Stimulated activated naive CD4-positive, alpha-beta T cell (primary cell): ENCODE measurements at places on chromosomes 11 and 22.

DNA sequence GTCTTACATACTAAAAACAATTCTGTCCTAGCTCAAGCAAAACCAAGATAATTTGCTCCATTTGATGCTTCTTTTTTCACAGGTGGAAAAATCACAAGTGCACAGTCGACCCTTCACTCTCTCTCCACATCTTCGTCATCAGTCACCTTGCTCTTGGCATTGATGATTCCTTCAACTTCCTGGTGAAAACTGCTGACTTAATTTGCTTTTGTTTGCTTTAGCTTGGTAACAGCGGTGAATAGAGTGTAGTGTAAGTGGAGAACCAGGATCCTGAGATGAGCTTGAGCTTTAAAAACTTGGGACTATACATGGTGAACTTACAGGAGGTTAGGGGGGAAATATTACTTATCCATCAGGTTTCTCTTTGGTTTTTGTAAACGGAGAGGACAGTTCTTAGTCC is 331.1 kb upstream of the ARHGAP42 start:
- no peak for DNase-seq

- DNase-seq = no peak
Observed at GRCh38 chr11:1220941-1221721, 1.7 kb upstream of the MUC5B start.

DNA sequence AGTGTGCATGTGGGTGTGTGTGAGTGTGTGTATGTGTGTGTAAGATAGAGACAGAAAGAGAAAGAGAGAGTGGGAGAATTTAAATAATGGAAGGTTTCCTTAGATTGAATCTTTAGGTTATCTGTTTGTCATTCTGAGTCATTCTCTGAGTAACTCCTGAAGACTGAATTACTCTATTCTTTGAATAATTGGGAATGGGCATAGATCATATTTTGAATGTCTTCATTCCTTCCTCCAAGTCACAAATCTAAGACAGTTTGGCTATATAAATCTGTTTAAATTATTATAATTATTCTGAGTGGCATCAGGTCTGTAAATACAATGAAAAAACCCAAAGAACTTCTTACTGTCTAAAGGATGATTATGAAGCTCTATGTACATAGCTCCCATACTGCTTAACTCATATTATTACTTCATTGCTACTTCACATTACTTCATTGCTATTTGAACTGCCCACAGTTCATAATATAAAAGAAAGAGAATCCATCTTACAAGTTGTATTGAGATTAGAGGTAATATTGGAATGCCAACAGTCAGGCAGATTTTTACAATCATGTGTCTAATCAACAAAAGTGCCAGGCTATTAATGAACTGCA is 346.6 kb upstream of the CCDC179 start:
- DNase-seq = no peak

GRCh38 chr11:8810540-8811301 is 100.3 kb upstream of the AKIP1 start:
- DNase-seq = no peak

GRCh38 chr11:19187114-19187832 is 14.5 kb downstream of the CSRP3 start:
- DNase-seq = no peak

- no peak for DNase-seq
Observed at GRCh38 chr11:111912535-111912934, at the start of gene HSPB2. Gene HSPB2, plus strand, starts transcription at chr11:111912734. Its CDS starts 96 bp downstream, at chr11:111912830.

GRCh38 chr11:65132988-65133700 is 1.2 kb downstream of the SYVN1 start:
- DNase-seq = no peak
